ENCODE measurements at places on chromosomes 3 and 15. TPM values are rescaled to one million over a fixed set of nuclear protein-coding genes. Genes with fewer than 3 reads are reported as not detected.

Gene OR5K2
- polyA plus RNA-seq, result not detected

Gene SIN3A
- polyA plus RNA-seq, result 60.6 TPM

DNA sequence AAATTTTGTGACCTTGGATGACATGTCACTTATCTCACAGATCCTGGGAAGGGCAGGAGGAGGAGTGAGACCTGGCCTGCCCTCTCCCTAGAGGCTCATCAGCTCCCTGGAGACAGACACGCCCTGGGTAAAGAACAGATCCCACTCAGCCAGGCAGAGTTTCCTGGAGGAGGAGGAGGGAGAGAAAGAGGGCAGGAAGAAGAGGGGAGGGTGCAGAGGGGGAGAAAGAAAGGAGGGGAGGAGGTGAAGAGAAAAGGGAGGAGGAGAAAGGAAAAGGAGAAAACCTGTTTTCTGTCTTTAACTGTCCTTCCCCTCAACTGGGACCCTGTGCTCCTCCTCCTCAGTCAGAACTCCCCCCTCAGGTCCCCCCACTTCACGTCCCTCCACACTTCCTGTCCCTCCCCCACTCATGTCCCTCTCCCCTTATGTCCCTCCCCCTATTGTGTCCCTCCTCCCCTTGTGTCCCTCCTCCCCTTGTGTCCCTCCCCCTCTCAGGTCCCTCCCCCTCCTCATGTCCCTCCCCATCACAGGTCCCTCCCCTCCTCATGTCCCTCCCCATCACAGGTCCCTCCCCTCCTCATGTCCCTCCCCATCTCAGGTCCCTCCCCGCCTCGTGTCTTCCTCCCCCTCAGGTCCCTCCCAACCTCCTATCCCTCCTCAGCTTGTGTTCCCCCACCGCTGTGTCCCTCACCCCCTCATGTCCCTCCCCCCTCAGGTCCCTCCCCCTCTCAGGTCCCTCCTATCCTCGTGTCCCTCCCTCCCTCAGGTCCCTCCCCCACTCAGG lies 52.3 kb upstream of the CGNL1 start:
- no peak for DNase-seq

DNA sequence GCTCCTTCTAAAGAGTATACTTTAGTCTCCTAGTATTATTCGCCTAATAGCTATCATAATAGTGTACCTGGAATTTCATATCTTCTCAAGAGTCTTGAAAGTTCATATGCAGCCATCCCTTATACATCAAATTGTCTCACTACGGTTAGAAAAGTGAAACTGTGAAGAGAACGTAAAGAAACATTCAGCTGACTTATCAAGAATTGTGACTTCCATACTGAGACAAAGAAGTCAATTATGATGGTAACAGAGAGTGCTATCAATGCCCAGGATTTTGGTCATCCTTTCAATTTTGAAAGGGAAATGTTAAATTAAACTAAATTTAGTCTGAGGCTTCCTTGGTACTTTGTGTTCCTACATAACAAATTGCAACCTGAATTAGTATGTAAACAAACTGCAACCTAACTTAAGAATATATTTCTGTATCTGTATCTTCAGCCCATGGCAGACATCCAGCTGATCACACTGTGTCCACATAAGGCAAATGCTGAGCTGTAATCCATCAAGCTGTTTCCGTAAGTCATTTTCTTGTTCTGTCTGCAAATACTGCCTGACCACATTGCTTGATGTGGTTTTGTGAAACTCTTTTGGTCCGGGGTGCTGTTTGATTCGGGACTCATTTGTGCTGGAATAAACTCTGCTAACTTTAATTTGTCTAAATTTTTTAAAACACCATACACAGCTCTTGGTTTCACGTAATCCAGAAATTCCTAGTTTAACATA lies 469.6 kb downstream of the SI start:
- no peak for DNase-seq

GRCh38 chr3:189389346-189389745 lies 217.6 kb downstream of the TPRG1 start:
- no peak for DNase-seq

DNA sequence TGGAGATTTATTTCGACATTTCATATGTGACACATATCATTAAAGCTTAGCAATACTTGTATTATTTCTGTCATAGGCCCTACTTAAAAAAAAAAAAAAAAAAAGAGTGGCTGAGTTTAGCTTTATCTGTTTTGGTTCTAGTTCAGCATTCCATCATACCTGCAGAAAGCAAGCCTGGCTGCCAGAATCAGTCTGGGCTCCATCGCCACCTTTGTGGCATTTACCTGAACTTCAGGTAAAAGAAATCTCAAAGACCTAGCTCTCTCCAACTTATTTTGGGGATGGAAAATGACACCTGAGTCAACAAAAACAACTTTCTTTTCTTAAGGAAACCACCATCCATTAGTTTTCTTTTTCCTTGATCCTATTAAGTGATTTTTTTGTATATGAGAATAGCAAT lies 82.1 kb downstream of the NEK10 start:
- no peak for DNase-seq

GRCh38 chr3:56087451-56088053 lies 380.7 kb downstream of the ERC2 start:
- DNase-seq, result peak; percentile 6

DNA sequence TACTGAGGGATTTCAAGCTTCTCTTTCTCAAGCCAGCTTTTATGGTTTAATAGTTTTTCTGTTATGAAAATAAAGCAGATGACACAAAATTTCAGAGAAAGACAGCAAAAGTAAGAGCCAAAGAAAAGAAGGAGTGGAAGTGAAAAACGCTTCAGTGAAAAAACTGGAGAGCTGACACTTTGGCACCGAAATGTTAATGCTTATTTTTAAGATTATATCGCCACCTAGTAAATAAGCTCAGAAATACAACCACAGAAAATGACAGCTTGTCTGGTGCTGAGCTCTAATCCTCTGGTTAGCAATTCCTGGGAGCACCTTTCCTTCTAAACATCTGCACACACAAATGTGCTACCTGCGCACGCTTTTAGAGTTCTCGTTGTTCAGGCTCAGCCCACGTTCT lies 101.6 kb downstream of the ZPLD1 start:
- DNase-seq, result peak; percentile 23
